CD4-positive, alpha-beta T cell treated with Interleukin-12 subunit alpha and Interleukin-12 subunit beta, for 1 hour (primary cell): ENCODE measurements at places on chromosomes 13 and 19.

- DNase-seq = no peak
Measured at GRCh38 chr13:32147976-32148375, 116.4 kb downstream of the FRY start.

GRCh38 chr19:18441804-18442788 is 4.2 kb upstream of the ISYNA1 start:
- peak; percentile 70 for DNase-seq

DNA sequence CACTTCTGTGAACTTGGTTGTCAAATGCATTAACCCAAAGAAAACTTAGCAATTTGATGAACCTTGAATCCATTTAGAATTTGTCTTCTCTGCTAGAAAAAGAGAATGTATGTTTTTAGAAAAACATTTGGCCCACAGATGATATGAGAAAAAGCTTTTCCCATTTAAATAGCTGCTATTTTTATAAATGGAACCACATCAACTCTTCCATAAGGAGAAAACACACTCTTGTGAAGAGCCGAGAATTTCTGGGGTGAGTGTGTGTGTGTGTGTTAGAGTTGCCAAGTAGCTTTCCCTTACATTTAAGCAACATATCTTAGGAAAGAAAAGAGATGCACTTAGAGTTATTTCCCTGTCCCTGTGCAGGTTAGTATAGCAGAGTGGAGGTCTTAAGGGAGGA is 322.8 kb downstream of the ITGBL1 start:
- no peak for DNase-seq

DNA sequence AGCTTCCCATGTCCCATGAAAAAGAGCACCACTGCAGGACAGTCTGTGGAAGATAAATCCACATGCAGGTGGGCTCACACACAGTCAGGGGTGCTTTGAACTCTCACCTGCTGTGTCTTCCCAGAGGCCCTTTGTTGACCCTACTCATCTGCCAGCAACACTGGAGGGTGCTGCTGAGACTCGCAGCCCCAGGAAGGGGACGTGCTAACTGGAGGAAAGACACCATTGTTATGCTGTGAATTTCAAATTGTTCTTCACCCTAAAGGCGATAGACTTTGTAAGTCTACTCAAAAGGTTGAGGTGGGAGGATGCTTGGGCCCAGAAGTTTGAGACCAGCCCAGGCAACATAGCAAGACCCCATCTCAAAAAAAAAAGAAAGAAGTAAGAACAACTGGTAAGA is 107.3 kb upstream of the SERP2 start:
- DNase-seq = no peak

DNA sequence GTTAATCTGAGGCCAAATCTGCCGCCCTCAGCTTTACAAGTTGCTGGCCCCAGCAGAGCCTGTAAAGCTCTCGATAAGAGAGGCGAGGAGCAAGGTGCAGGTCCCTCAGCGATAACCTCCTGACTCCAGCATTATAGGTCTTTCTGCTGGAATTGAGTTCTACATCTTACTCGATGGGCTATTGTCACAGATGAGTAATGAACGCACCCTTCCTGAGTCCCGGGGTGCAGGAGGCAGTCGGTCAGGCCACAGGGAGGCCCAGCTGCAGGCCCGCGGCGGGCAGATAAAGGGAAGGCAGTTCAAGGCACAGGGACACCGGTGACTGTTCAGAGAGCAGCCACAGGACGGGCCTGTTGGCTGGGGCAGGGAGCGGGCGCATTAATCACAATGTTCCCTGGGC is 157.6 kb upstream of the OBI1 start:
- no peak for DNase-seq

DNA sequence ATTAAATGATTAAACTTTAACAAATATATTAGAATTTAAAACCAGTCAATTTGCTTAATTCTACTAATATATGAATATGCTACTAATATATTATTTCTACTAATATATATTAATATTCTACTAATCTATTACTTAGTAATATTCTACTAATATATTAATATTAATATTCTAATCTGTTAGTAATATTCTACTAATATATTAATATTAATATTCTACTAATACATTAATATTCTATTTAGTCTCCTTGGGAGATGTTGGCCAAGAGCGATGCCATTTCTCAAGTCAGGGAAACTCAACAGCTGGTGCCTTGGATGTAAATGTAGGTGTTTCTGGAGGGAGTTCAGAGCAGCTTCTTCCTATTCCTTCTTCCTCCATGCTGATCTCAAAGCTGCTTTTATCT is 259.2 kb upstream of the TMTC4 start:
- no peak for DNase-seq

- DNase-seq = peak; percentile 46
Measured at GRCh38 chr19:14686411-14686810, 3.4 kb upstream of the ZNF333 start.

GRCh38 chr19:36032251-36033104 is at the start of gene CLIP3:
TSS of gene CLIP3 (minus strand) at chr19:36032873. CDS start at chr19:36032357, 516 bp downstream.
- peak; percentile 35 for DNase-seq

GRCh38 chr13:73107970-73108369 is 49.2 kb downstream of the KLF5 start:
- no peak for DNase-seq

DNA sequence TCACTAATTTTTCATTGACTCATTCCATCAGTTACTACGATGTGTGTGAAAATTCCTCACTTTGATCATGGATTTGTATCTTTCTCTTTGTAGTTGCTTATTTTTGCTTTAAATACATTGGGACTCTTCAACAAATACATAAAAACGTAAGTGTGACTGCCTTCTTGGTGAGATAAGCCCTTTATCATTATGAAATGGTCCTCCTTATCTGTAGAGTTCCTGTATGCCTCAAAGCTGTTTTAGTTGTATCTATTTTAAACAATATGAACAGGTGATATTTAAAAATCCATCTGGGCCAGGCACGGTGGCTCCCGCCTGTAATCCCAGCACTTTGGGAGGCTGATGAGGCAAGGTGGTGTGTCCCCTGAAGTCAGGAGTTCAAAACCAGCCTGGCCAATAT is 11.3 kb downstream of the DCUN1D2 start:
- no peak for DNase-seq

DNA sequence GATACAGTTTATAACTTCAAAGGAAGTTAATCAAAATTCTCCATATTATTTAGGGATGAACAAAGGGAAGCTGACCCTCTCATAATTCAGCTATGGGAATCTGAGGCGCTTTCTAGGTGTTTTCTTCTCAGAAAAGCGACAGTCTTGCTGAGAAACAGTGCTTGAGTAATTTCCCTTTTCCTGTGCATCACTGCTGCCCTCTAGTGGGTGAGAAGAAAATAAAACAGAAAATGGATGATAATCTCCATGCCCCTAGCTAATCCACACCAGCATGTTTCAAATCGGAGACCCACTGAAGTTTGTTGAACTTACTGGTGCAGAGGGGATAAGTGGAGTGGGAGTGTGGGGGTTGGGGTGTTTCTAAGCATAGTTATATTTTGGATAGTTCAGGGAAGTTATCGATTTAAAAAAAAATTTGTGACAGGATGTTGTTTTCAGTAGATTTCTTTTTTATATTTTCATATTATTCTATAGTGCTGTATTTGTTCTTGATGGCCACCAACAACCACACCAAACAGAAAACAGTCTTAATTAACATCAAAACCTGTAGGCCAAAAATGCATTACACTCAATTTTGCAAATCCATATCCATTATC is 21.4 kb downstream of the LCP1 start:
- peak; percentile 83 for DNase-seq

GRCh38 chr13:41694545-41695301 is 237.4 kb downstream of the RGCC start:
- DNase-seq = no peak

- no peak for DNase-seq
Measured at GRCh38 chr19:43450545-43450997, 14.8 kb downstream of the LYPD3 start.

DNA sequence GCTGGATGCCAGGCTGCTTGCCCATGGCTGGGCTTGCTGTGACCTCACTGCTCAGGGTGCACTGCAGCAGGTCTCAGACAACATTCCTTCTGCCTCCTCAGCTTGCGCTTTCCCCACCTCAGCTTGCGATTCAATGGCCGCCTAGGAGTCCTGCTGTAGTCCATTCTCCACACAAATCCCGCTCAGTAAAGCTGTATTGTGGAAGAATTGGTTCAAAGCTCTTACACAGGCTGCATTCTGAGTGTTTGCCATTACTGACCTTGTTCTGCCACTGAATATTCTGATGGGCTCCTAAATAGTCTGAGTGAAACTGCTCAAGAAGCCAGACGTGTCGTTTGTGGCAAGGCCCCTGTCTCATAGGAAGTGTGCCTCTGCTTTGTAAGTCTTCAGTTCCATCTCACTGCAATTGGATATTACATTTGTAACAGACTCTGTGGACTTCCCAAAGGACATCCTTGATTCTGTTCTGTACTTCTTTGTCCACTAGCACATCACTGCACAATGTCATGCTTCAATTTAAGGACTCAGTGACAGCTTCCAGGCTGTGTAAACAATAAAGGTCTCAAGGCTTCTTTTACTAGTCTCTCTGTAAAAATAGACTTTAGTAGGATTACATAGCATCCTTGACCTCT is 49.8 kb downstream of the KATNAL1 start:
- no peak for DNase-seq

- no peak for DNase-seq
Measured at GRCh38 chr19:51706885-51707284, 13.8 kb downstream of the SPACA6 start.

GRCh38 chr13:110271313-110271712 is 35.6 kb downstream of the COL4A1 start:
- no peak for DNase-seq

DNA sequence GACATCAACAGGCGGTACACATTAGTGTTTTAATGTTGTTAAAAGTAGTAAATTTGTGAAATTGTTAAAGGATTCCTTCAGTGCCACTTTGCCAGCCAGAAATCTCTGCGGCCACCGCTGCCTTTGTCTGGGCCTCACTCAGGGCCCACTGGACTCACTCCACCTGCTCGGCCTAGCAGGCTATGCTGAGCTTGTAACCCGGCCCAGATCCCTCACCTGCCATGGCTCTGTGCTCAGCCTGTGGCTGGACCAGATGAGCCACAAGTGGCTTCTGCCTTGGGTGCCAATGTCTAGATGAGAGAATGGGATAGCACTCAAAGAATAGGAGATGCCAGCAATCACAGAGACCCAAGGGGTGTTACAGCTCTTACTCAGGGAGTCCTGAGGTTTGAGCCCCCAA is 1228.0 kb downstream of the DIAPH3 start:
- no peak for DNase-seq

DNA sequence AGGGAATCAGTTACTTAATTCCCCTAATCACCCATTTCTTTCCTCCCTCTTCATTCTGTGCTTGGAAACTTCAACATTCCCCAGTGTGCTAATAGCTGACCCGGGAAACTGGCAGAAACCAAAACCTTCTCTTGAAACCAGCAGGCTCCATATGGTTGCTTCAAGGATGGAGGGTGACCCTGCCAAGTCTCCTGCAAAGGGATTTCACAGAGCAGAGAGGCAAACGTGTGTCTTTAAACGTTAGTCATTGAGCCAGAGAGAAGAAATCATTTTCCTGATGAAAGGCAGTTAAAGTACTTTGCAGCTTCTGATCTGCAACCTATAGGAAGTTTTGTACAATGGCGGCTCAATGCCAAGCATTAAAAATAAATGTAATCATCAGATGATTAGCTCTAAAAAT is 220.9 kb downstream of the POU4F1 start:
- DNase-seq = no peak

DNA sequence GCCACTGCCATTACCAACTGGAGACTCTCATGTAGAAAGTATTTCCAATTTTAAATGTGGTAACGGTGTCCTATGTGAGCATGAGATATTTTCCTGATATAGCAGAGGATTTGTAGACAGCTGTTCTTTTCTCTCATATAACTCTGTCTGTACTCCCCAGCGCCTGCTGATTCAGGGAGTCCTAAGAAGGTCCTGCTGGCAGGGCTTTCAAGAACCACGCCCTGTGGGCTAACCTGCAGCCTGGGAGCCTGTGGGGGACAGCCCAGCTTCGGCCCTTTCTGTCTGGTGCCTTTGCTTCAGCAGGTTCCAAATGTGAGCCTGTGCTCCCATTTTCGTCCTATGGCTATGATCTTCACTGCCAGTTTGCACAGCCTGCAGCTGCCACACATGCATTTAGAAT is 316.8 kb downstream of the ATP8A2 start:
- DNase-seq = no peak

- no peak for DNase-seq
Measured at GRCh38 chr19:14943601-14944000, 2.3 kb downstream of the OR7C2 start.

DNA sequence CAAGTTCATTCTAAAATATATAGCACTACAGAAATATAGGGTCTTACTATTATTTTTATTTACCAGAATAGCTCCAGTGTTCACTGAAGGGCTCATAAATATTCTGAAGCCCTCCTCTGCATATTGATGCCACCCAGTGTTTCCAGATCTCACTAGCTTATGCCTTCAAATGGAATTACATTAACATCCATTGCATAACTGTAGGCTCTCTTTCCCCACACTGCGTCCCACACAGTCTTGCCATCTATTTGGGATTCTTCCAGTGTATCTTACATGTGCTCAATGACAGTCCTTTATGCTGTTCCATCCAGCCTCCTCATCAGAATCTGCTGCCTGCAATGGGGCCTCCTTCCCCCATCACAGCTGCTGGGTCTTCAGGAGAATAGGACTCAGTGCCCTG is 137.2 kb downstream of the CYSLTR2 start:
- DNase-seq = no peak

DNA sequence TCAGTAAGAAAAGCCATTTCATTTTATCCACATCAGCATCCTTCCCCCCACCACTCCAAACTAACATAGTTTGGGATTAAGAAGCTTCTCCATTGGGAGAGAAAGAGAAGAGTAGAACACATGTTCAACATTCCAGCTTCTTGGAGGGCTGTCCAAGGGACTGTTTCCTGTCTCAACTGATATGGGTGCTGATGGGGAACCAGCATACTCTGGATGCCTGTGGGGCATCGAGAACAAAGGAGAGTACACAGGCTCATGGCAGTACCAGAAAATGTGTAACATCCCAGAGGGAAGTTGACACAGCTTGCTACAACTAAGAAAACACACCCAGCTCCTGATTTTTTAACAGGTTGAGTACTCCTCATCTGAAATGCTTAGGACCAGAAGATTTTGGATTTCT is 24.7 kb downstream of the SUCLA2 start:
- no peak for DNase-seq

DNA sequence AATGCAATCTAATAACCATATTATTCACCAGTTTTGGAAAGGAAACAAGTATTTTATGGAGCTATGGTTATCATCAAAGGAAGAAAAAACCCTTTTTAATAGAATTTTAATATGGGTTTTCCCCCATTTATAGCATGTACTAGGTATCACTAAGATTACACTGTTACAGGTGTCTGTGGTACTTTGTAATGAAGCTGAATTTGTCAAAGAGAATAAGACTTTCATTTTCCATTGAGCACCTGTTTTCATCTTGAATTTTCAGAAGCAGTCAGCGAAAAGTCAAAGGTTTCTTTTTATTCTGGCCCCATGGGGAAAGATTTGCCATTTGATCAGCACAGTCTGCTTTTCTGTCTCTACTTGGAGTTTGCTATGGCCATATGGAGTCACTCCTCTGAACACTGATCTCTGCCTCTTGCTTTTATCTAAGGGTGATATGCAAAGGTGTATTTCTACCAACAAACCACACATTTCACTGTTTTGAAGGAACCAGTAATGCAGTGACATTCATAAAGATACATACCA is 590.0 kb downstream of the DCT start:
- DNase-seq = no peak
